ENCODE measurements at places on chromosomes 6 and 20.

DNA sequence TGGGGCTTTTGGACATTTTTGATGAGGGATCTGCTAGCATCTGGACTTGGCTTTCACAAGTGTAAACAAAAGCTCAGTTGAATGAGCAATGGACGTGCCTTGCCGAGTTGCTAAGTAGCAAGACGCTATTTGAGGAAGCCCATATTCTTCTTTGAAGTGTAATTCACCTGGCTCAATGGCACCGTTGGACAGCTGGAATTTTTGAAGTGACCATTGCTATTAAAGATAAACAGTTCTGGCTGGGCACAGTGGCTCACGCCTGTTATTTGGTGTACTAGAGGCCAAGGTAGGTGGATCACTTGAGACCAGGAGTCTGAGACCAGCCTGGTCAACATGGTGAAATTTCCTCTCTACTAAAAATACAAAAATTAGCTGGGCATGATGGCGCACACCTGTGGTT lies 88.8 kb upstream of the SOX4 start:
- DNase-seq = no peak

- peak; percentile 95 for DNase-seq
Measured at GRCh38 chr6:75601304-75602245, at the start of gene SENP6. Gene SENP6 (plus strand): TSS chr6:75601880. CDS start chr6:75602525, 645 bp downstream.

DNA sequence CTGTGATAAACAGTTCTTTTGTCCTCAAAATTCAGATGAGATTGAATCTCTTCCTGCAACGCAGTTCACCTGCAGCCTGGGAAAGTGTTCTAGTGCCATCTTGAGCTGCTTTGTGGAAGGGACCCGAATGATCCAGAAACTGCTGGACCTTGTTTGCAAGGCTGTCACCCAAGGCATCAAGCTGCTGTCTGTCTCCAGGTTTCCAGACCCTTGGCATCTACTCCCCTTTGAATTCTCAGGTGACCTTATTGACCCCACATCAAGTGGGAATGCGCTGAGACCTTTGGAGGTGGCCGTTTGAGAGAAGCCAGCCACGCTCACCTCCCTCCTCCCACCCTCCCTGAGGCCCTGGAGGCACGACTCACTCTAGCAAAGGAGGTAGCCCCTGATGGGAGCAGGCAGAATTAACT lies 112.5 kb downstream of the EDN3 start:
- no peak for DNase-seq

- DNase-seq = no peak
Measured at GRCh38 chr6:131216246-131216645, 81.0 kb downstream of the AKAP7 start.

- DNase-seq = no peak
Measured at GRCh38 chr6:156260815-156261214, 516.4 kb upstream of the ARID1B start.

DNA sequence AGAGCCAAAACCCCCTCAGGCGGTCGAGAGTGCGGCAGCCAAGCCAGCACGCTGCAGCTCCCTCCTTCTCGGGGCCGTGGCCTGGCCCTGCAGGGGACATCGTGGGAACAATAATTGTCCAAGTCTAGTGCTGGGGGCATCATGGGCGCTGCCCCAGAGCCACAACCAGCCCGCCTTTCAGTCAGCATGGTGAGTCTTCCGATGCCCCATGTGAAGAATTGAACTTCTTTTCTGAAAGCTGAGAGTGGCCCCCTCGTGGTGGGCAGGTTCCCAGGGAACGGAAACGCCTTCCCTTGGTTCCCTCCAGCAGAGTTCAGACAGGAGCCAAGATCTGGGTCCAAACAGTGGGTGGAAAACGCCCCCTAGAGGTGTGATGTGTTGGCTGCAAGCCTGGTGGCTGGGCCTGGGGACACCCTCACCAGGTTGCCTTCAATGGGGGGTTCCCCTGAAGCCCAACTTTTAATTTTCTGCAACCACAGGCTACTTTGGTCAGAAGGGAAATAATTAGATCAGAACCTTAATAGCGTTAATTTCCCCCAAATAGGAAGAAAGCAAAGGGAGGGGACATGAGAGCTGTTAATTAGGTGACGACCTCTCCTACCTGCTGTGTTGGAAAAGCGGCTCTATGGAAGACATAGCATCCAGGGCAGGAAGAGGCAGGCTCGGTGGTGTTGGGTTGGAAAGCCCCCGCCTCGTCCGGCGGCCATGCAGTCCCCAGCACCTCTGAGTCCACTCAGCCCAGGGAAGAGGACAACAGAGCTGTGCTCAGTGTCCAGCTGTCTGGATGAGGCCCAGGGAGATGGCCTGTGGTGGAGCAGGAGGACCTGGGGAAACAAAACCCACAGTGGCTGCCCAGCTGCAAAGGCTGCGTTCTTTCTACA lies 4.7 kb upstream of the MRGBP start:
- DNase-seq = peak; percentile 83

DNA sequence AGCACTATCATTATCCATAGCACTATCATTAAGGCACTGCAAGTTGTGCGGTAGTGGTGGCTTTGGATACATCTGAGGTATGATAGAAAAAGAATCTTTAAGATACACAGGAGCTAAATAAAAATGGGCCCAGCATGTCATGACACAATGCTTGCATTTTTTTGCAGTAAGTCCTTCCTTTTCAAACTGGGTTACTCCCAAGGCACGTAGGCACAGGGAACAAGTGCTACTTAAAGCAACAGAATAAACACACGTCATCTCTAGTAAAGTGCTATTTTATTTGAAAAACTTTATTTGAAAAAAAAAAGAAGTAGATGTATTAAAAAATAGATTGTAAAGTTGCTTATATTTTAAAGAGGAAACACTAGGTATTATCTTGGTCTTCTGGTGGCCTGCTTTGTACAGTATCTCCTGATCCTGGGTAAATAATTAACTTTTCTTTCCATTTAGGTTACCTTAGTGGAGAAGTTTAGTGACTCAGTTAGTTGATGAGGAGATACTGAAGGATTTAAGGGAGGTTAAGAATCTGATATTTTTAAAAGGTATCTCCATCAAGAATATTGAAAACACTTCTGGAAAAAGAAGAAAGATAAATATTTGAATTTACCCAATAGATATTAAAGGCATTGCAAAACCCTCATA lies 129.6 kb downstream of the EDN1 start:
- no peak for DNase-seq

DNA sequence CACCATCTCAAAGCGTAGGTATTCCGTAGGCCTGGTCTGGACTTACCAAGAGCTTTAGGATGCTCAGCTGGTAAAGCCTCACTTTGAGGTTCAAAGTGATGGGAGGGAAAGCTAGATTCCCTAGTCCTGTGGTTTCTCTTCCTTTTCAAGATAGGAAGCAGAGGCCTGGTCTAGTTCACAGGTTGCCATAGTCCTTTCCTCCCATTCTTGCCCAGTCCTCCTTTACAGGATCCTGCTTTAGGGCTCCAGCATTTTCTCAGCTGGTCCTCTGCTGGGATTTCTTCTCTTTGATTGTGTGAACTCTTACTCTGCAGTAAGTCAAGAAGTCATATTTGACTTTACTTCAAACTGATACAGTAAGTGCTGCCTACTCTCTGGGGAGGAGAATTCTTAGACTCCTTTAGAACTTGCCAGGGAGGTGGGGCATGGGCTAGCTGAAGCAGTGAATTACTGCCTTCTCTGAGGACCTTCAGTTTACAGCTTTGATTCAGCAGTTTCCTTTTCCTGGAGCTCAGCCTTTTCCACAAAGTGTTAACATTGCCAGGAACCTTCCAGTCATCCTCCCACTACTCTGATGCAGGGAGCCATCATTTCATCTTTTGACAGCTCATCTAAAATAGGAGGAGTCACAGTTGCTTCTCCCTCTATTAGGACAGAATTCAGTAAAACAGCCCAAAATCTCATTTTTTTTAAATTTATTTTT lies 42.8 kb upstream of the PLCG1 start:
- DNase-seq = no peak

DNA sequence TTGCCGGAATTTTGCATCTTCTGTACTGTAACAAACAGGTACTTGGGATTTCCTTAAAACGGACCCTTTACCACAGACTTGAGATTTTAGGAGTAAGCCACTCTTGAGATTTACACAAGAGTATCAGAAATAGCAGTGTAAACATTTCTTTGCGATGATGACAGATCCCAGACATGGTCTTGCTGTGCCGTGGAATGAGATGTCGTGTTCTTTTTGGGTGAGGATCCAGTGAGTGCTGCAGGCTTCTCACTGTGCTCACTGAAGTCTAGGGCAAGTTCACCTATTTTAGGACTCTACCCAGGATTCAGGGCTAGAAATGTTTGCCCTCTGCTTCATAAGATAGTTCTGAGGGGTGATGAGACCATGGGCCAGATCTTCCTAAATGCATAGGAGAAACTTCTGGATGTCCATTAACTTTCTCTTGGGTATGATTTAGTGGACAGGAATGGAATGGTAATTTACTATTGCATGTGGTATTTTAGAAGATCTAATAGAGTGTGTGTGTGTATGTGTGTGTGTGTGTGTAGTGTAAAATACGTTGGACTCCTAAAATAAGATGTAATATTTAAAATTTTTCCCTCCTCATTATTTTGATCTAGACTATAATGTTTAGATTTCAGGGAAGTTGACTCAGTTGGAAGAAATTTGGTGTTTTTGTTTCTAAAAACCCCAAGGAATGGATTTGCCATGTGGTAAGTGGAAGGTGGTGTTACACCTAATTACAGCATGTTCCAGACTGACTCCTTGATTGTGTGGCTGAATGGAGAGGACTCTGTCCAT lies 8.5 kb downstream of the LRRC1 start:
- DNase-seq = no peak

DNA sequence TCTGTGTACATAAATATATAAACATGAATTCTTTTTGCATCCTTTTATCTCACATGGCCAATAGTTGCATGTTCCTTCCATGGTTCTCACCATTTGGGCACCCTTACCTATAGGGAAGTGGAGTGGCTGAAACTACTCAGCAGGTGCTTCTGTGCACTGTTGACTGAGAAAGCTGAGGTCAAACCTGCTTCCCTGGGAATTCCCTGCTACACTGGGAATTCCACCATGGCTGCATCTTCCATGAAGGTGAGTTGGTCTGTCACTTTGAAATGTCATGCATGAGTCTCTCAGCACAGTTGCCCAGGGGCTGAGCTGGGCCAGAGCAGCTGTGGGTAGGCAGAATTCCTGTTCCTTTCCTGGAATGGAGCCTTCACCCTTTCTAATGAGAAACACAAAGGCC lies 193.8 kb upstream of the PRSS16 start:
- peak; percentile 19 for DNase-seq

DNA sequence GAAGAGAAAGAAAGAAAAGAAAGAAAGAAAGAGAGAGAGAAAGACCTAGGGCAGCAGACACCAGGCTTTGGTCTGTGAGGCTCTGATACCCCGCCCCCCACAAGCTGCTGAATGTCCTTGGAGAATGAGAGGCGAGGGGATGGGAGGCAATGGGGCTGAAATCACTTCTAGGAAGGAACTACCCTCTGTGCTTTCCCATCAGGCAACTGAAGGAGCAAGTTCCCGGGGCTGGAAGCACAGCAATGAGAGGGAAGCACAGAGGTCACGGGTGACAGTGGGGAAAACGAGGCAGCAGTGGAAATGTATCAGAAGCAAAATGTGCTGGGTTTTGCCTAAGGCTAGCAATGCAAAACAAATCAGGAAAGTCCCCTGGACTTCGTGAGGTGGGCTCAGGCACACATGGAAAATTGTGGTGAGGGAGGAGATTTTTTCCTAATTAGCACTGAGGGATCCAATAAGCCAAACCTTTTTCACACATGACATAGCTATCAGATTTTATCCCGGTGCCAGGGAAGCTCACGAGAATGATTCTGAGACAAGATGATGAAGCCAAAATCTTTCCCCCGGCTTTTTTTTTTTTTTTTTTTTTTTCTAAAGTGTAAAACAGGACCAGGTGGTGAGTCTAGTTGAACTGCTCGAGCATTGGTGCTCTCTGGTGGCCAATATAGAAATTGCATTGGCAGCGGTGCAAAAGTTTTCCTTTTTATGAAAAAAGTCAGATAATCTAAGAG lies 16.8 kb upstream of the ARFGEF2 start:
- DNase-seq = peak; percentile 65

DNA sequence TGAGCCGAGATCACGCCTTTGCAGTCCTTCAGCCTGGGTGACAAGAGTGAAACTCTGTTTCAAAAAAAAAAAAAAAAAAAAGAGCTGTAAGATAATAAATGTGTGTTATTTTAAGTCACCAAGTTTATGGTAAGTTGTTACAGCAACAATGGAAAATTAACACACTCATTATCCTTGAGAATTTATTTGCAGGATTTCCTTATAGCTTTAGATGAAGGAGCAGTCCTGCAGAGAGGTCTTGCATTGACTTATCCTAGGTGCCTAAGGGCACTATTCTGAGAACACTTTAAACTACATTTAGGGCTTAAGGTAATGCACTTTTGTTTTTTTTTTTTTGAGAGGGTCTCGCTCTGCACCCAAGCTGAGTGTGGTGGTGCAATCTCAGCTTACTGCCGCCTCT lies 13.8 kb upstream of the SCAF8 start:
- DNase-seq = no peak

DNA sequence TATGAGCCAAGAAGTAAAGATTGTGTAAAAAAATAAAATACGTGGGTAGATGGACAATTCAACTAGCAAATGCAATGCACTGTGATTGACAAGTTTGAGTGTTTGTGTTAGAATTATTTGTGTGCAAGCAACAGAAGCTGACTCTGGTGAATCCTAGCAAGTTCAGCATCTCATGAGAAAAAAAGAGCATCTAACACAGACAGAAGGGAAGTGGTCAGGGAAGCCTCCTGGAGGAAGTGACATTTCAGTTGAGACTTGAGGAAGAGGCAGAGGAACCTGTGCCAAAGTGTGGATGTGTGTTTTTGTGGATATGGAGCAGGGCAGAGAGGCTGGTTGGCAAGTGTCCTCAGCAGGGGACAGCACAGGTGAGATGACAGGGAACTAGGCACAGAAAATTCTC lies 248.7 kb downstream of the ZNF217 start:
- no peak for DNase-seq

DNA sequence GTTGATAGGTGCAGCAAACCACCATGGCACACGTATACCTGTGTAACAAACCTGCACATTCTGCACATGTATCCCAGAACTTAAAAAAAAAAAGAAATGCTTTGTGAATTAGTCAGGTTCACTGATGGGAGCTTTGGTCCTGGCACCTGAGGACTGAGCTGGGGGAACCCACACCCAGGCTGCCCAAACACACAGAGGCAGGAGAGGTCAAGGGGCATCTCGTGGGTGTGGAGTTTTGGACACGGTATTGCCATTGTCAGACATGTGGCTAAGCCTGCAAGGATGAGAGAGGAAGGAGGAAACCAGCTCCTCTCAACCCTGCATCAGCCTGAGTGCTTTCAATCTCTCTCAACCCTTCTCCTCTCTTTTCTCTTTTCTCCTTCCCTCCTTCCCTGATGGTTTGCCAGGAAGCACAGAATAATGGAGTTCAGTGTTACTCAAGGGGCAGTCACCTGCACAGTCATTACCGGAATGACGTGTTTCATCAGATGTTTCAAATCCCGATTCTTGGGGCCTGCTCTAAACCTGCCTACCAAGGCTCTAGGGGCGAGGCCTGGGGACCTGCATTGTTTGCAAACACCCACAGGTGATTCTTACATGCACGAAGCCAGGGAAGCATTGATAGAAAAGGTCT lies 89.9 kb upstream of the NEDD9 start:
- DNase-seq = no peak

GRCh38 chr6:90545448-90545847 lies 41.4 kb downstream of the MAP3K7 start:
- DNase-seq = no peak

- DNase-seq = no peak
Measured at GRCh38 chr20:44571362-44571988, 10.9 kb upstream of the PKIG start.

Data from NCI-H146 (cell line).